Keratinocyte (primary cell): ENCODE measurements at places on chromosomes 12 and 14. TPM values are rescaled to one million over a fixed set of nuclear protein-coding genes. Genes with fewer than 3 reads are reported as not detected.
A peak's percentile ranks its signal among the peaks of the same experiment; 100 is the strongest.

- peak; percentile 75 for DNase-seq
Measured at GRCh38 chr14:77303417-77304156, 17.1 kb downstream of the POMT2 start.

DNA sequence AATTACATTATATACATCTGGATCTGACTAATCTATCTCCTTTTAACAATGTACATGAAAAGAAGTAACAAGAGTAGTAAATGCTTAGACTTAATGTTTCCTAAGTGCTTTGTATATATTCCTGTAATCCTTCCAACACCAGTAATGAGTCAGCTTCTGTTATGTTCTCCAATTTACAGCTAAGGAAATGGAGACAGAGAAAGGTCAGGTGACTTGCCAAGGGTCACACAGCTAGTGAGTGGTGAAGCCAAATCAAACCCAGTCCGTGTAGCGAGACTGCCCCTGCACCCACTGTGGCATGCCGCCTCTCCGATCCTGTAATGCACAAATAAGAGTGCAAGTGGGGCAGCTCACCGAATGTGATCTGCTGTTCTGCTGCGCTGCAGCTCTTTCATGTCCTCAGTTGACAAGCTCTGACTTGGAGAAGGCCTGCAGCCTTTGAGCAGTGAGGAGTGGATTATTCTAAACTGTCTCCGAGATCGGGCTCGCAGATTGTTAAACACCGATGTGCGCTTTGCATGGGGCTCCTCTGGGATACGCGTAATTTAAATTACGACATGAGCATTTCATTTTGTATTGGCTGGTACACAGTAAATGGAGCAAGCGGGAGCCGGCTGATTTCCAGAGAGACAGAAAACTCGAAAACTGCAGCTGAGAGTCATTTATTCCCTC is 65.1 kb upstream of the KTN1 start:
- DNase-seq = no peak

- DNase-seq = no peak
Measured at GRCh38 chr12:27841392-27841882, 61.4 kb upstream of the MANSC4 start.

DNA sequence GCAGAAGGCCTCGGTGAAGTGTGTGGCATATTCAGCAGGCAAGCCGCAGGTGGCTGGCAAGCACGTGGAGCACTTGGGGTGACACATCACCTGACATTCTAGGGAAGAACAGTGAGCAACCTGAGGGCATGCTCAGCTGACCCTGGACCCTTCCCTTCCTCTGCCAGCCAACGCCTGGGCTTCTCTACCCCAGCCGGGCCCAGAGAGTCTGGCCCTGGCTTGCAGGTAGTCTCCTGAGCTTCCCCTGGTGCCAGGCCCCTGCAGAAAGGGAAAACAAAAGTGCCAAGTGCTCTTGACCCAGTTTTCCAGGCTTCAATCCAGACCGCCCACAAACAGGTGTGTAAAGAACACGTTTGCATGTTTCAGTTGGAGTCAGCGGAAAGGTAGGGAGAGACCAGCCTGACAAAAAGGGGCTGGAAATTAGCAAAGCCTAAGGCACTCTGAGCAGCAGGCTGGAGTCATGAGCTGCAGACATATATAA is 45.7 kb downstream of the PRKAB1 start:
- no peak for DNase-seq

DNA sequence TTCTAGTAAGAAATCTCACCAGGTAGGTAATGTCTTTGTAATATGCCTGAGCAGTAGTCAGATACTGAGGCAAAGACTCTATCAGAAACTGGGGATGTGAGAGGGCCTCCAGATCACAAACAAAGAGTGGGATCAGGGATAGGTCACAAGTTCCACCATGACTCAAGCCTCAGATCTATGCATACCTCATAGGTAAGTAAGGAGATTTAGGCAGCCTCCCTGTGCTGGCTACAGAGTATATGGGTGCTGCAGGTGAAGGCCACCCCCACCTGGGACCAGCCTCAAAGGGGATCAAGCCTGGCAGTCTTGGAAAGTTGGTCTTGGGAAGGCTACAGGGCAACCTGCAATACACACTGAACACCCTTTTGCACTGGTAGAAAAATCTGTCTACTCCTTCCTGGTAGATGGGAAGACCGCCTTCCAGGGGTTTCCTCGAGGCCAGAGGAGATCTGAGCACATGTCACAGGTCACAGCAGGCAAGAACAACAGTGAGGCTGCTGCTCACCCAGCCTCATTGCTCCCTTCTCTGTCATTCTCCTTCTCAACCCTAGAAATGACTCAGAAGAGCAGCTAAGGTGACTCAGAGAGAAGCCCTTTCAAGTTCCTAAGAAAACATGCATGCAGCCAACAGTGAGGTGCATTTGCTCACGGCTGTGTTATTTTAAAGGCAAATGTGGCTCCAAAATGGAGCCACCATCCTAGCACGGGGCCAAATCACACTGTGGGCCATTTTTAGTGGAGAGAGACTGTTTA is 143.4 kb upstream of the CDKN3 start:
- DNase-seq = peak; percentile 81

DNA sequence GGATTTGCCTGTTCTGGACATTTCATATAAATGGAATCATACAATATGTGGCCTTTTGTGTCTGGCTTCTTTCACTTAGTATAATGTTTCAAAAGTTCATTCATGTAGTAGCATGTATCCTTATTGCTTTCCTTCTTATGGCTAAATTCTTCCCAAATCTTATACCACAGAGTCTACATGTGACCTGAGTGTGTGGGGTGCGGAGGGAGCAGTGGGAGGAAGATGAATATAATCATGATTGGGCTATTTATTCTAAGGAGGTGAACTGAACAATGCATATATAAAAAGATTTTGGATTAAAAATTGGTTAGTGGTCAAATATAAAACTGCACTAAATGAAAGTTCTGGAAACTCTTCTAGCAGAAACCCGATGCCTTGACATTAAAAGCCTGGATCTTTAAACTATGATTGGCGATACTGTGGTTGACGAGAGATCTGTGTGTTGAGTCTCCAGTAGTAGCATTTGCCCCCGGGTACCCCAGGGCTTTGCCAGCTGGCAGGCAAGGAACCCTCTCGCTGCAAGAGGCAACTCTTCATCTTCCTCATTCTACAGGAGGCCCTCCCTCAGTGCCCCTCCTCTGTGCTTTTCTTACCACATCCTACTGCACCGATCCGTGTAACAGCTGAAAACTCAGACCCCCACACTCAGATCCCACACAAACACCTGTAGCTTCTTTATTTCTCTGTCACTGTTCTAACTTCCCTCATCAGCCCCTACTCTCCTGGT is 2.6 kb downstream of the CYP46A1 start:
- no peak for DNase-seq

GRCh38 chr14:62988967-62989366 is 56.3 kb downstream of the KCNH5 start:
- DNase-seq = no peak

Gene THTPA
- 3.2 to 4.3 TPM (median 4.3 TPM) in 3 replicates for polyA plus RNA-seq

Gene RNFT2
- polyA plus RNA-seq = 0.61 to 0.96 TPM (median 0.95 TPM) in 3 replicates
